Gastroesophageal sphincter (tissue), 4 donors: ENCODE measurements at places on chromosomes 13 and 19.

DNA sequence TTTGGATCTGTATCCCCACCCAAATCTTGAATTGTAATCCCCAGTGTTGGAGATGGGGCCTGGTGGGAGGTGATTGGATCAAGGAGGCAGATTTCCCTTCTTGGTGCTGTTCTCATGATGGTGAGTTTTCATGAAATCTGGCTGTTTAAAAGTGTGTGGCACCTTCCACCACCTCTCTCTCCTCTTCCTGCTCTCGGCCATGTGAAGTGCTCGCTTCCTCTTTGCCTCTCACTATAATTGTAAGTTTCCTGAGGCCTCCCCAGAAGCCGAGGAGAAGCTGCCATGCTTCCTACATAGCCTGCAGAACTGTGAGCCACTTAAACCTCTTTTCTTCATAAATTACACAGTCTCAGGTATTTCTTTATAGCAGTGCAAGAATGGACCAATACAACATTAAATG, 15.7 kb downstream of the COMMD6 start:
- no peak for ATAC-seq

DNA sequence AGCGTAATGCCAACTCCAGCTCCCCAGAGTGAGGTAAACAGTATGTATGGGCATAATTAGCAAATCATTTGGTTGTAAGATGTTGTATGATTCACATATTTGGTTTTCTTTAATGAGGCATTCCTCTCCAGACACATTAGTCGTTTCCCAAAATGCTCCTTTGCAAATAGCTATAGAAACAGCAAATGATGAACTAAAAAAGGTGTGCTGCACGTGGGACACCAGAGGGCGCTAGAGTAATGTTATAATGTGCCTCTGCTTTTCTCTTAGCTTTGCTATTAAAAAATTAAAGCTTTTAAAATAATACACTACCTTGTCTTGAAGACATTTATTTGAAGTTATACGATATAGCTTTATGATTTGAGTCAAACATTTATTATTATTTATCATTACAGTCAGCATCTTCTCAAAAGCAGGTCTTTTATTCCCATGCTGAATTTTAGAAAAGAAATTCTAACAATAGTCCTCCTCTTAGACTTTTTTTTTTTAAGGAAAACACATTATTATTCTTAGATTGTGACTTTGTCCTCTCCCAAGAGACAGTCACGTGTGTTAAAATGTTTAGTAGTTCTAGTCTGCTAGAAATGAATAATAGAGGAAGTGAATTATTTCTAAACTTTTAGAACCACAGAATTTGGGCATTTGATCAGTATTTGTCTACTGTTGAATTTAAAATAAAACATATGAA, 121.6 kb upstream of the FRY start:
- ATAC-seq: no peak

- ATAC-seq: peak; percentile 91
These were observed 6.5 kb upstream of the ZNF579 start for GRCh38 chr19:55586976-55587668.

- peak; percentile 30 for ATAC-seq
These were observed 9.8 kb upstream of the CIRBP start for GRCh38 chr19:1259206-1259875.

DNA sequence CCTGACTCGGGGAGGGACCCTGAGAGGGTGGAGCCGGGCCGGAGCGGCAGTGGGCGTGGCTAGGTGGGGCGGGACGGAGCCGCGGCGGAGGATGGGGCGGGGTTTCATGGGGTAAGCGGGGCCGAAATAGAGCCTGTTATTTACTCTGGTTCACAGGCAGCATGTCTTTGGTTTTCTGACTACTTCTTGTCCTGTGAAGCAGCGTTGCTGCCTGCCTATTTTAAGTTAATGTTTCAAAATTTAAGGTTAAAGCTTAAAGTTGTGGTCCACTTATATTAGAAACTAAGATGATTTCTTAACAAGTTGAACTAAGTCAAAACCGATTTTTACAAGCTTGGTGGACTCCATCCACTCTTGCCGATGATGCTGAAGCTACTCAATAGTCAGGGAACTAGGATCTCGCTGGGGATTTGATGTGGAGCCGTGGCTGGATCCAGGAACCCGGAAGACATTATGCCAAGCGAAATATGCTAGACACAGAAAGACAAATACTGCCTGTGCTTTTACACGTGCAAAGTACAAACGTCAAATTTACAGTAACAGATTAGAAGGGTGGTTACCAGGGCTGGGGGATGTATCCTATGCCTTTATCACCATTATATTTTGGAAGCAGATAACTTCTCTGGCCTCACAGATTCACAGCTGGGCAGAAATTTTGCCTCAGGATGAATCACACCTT, 433 bp upstream of the ZNF616 start:
- ATAC-seq: peak; percentile 98

DNA sequence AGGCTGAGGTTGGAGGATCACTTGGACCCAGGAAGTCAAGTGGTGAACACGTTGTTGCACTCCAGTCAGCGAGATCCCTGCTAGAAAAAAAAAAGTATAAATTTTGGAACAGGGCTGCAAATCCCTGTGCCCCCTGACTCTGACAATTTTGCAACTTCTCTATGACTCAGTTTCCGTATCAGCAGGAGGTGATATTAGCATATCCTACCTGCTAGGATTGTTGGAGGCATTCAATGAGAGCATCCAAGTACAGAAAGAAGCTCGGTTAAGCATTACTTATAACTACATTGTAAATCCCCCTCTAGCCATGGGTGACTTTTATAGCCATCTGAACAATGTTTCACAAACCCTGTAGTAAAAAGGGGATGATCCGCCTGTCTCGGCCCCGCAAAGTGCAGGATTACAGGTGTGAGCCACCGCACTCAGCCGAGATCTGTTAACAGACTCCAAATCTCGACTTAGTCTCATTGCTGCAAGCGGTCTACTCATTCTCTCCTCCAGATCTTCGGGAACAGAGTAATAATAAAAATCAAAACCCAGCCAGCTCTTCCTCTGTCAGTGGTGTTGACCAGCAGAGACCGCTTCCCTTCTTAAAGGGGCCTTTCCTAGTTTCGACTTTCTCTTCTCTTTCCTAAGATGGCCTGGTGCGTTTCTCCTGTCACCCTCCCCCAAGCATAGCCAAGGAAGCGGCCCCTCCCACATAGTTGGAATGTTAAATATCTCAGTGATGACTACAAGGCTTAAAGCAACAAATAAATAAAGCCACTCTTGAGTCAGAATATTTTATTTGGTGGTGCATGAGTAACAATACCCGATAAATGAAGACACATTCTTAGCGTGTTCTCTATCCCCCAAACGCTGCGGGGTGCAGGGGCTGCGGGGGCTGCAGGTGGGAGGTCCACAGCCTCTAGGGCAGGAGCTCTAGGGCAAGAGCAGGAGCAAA, 10.3 kb upstream of the BICRA start:
- ATAC-seq: peak; percentile 62

DNA sequence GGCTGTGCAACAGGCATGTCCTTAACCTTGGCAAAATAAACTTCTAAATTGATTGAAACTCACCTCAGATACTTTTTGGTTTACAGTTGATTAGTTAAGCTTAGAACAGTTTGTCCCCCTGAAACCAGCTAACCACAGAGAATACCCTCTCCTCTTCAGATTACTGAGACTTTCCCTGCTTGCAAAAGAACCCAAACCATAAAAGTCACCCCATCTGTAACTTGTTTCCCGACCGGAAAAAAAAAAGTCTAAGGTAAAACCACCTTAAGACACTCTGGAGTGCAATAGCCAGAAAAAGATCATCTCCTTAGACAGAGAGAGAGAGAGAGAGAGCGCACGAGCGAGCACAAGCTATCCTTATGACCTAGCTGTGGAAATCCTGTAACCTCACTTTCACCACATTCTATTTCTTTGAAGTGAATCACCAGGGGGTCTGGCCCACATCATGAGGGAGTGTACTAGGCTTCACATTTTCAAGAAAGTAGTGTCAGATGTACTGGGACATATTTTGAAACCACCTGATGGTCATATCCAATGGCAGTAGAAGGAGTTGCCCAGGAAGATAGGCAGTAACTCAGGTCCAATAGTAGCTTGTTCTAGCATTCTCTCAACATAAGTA, 11.1 kb upstream of the GTF2F2 start:
- no peak for ATAC-seq

- no peak for ATAC-seq
These were observed 155.5 kb downstream of the TBC1D4 start for GRCh38 chr13:75326173-75327134.

DNA sequence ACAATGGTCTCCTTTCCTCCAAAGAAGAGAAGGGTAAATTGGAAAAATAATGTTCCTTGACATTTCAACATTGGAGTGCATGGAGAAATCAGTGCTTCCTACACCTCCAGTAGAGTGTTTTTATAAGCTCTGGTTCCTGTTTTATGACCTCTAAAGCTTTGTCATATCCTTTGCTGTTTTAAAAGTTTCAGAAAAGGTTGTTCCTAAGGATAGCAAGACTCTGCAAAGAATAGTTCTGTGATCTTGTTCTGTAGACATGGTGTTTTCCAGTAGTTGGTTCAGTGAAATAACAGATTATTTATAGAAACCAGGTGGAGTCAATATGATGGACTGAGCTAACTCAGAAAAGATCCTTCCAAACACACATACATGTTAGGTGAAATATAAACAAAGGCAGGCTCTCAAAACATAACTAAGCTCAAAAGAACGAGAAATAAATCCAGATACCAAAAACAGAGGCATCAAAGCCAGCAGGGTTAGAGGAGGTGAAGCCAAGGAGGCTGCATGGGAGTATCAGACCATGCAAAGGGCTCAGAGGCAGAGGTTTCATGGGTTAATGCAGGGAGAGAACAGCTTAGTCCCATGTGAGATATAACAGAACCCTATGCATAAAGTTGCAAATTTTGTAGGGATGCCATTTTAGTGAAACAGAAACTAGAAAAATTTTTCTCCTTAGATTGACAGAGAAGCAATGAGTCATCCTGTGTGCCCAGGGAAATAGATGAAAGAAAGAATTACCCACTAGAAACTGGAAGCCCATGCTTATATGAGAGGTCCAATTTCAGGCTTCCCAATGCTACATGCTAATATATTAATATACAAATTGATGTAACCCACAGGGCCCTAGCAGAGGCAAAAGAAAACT, 44.3 kb downstream of the SHISA2 start:
- ATAC-seq: no peak

DNA sequence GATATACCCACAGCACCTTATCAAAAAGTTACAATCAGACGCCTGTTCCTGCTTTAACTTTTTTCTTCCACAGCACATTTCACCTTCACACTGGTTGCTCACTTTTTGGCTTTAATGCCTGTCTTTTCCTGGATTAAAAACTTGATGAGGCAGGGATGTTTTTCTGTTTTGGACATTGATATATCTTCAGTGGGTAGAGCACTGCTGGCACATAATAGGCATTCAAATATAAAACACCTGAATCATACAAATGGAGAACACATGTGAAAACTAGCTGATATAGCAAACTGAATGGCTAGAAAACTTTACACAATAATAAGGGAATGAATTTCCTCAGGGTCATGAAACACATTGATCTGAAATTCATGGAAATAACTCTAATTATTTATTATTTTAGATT, 65.6 kb downstream of the STARD13 start:
- ATAC-seq: no peak

DNA sequence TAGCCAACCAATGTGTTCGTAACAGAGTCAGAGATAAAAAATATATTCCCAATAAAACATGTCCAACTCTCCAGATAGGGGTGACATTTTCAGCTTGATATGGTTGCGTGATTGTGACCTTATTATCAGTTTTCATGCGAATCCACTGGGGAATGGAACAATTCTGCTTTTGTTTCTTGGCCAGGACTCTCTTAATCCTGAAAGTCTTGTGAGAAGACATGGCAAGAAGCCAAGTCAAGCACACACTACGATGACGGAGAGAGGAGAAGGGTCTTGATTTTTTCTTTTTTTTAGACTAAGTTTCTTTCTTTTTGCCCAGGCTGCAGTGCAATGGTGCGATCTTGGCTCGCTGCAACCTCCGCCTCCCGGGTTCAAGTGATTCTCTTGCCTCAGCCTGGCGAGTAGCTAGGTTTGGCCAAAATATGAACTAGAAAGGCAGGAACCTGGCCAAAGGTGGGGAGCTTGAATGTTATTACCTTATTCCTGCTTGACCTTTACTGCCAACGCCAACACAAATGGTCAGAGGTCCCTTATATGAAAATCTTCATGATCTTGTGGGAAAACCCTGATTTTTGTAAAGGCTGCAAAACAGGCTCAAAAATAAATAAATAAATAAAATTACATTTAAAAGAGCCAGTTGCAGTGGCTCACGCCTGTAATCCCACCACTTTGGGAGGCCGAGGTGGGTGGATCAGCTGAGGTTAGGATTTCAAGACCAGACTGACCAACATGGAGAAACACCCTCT, 14.5 kb downstream of the ZNF816 start:
- no peak for ATAC-seq

DNA sequence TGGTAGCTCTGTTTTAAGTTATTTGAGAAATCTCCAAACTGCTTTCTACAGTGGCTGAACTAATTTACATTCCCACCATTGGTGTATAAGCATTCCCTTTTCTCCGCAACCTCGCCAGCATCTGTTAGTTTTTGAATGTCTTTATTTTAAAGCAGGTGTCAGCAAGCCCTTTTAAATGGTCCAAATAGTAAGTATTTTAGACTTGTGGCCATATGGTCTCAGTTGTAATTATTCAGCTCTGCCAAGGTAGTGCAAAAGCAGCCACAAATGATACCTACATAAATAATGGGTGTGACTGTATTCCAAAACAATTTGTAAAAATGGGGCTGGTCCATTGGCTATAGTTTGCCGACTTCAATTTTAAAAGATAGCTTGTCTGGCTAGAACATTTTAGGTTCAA, 58.7 kb upstream of the TMTC4 start:
- ATAC-seq: no peak

- ATAC-seq: no peak
These were observed 31.2 kb upstream of the ANKRD10 start for GRCh38 chr13:110945928-110946570.

DNA sequence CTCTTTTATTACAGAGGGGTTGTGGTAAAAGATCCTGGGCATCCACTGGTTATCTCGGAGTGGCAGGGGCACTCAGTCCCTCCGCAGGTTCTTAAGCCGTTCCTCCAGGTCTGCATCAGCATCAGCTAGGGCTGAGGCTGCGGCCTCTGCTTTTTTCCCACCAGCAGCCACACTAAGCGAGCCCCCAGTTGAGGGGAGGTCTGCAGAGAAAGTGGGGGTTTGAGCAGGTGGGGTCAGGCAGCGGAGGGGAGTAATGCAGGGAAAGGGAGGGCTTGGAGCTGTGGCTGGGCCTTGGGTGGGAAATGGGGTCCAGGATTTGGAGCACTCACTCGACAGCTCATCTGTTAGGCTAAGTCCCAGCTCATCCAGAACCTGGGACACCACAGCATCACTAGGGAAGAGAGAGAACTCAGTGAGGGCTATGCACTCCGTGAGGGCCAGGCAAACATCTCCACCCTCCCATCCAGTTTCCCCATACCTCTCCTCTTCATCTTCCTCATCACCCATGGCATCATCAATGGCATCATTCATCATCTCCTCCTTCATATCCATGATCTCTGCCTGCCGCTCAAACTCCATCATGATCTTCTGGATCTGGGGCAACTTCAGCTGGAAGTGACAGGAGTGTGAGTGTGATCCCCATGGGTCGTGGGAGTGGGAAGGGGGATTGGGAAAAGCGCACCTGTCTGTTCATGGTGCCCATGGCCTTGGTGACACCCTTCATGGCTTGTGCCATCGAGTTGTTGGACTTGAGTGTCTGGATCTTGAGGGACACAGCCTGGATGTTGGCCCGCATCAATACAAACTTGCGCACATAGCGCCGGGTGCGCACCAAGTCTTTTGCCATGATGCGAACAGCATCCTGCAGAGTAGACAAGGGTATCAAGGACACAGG, 3.1 kb downstream of the CHMP2A start:
- no peak for ATAC-seq
